T-helper 1 cell (primary cell): ENCODE measurements at places on chromosomes 2 and 18.

GRCh38 chr2:148501545-148501944 lies 143.0 kb upstream of the EPC2 start:
- DNase-seq, result no peak

DNA sequence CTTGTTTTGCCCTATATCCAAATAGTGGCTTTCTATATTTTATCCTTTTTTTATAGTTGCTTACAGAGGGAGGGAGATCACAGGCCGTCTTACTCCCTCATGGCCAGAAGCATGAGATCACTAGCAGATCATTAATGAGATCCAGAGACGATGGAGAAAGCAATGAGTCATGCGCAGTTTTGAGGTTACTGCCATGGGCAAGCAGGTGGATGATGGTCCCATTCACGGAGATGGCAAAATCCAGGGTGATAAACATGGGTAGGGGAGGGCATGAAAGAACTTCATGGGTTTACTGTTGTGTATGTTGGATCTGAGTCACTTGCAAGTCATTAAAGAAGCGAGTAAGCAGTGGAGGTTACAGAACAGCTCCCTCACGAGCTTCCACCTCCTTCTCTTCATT lies 60.4 kb downstream of the C18orf63 start:
- no peak for DNase-seq

GRCh38 chr18:3528231-3528630 lies 78.3 kb downstream of the TGIF1 start:
- no peak for DNase-seq

- DNase-seq, result no peak
Observed at GRCh38 chr2:25078170-25079049, 36.5 kb downstream of the EFR3B start.

GRCh38 chr18:76364282-76365259 lies 130.5 kb downstream of the ZNF516 start:
- DNase-seq, result no peak

- no peak for DNase-seq
Observed at GRCh38 chr2:22628221-22628620, 756.8 kb upstream of the KLHL29 start.

DNA sequence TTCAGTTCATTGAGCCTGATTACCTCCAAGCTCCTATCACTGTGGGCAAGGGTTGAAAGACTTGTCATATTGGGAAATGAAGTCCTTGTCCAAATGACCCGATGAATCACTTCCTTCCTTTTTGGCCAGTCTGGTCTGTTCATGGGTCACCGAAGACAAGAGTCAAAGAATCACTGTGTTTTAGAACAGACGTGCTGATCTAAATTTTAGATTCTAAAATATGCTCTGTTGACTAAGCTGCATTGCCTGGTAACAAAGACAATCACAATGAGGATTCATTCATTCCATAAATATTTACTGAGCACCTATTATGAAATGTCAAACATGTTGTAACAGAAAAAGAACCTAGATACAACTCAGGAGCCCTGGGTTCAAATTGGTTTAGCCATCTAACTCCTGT lies 99.4 kb upstream of the RND3 start:
- DNase-seq, result no peak

GRCh38 chr2:135600915-135601314 lies 69.6 kb downstream of the R3HDM1 start:
- no peak for DNase-seq

GRCh38 chr2:25903216-25903776 lies 25.0 kb upstream of the ASXL2 start:
- DNase-seq, result no peak
